ENCODE measurements at places on chromosomes 2 and 18.

GRCh38 chr18:23825978-23826405 is 136.7 kb downstream of the LAMA3 start:
- DNase-seq = no peak

GRCh38 chr18:37322492-37323035 is 243.0 kb downstream of the CELF4 start:
- peak; percentile 38 for DNase-seq

DNA sequence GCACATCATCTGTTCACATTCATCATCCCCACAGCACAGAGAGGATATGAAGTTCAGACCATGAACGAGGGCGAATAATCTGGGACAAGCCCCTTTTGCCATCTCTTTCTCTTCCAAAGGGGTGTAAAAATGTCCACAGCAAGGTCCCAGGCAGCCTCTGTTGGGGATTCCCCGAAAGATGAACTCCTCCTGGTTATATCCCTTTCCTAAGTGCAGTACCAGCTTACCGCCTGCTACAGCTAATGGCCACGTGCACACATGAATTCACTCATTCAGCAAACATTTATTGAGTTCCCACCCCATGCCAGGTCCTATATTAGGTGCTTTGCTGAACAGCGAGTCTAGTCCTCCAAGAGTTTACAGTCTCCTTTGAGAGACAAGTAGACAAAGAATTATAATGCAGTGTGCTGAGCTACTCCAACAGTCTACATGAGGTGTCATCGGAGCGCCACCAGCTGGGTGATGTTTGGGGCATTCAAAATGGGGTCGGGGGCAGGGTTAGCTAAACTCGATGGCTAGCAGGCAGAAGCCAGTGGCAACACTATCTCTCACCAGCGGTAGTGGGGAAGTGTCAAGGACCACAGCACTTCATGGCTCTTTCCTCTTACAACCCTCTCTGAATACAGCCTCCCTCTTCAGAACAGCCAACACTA is 228.9 kb downstream of the TMEM163 start:
- DNase-seq = no peak

- DNase-seq = no peak
Measured at GRCh38 chr2:195902857-195903256, 165.8 kb downstream of the DNAH7 start.

- DNase-seq = no peak
Measured at GRCh38 chr2:106116248-106116647, 77.9 kb downstream of the UXS1 start.

DNA sequence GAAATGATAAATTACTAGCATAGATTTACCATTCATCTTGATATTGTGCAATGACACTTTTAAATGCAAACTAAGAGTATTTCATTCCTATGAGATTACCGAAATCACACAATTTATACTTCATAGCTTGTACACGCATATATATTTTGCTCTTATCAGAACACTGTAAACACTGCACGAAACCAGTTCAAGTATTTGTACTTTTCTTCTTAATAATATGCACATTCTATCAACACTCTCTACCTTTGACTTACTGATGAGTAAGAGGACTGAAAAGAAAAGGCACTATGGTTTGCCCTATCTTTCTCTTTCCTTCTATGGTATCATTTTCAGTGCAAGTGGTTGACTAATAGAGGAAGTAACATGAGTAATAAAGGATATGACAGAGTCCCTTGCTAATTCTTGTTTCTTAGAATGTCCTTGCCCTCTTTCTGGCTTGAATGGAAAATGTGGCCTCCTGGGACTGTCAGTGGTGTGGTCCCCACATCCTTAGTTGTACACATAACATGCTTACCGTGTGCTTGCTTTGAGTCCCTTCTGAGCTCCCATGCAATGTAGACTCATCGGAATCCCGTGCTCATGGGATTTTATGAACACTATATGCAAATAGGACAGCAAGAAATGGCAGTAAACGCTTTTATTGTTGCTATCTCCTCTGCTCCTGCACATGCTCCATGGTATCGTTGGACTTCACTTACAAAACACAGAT is 363.5 kb upstream of the TNP1 start:
- peak; percentile 96 for DNase-seq

GRCh38 chr2:217945530-217945929 is 57.3 kb downstream of the TNS1 start:
- DNase-seq = no peak

All from NB4 (cell line).